ENCODE measurements at places on chromosomes 7 and 10.

DNA sequence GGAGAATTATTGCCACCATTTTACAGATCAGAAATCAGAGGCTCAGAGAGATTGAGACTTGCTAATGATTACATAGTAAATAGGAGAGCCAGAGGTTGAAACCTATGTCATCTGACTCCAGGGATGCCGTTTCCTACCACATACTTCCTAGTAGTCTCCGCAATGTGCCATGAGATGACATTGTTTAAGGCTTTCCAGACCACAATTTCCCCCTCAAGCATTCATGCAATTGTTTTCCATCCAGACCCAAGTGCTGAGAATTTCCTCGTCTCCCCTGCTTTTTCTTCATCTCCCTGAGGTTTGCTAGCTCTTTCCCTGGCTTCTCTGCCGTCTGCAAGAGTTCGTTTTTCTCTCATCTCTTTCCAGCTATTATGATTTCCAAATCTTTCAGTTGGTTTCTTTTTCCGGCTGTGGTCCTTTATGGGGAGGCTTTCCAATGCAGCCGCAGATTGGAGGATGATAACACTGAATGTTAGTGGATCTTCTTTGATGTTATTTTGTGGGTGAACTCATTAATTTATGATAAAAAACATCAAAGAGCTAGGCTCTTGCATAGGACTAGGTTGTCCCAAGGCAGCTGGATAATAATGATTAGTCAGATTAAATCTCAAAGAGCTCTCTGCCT, 6.9 kb upstream of the GOLGA7B start:
- no peak for DNase-seq

DNA sequence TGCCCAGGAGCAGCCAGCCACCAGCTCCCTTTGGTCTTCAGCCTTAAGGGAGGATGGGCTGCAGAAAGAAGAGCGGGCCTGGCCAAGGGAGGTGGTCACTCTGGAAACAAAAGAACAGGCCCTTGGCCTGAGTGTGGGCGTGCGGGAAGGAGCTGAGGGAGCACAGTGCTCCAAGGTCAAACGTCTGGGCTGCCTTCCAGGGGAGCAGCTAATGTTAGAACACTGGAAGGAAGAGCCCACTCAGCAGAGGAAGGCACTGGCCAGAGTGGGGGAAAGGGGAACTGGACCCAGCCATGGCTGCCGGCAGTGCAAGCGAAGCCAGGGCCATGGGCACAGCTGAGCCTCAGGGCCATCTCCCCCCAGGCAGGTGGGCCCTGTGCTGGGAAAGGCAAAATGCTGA, 42.7 kb downstream of the FAM53B start:
- DNase-seq = no peak

- no peak for DNase-seq
Observed at GRCh38 chr7:133077394-133077793, 4.5 kb downstream of the CHCHD3 start.

- no peak for DNase-seq
Observed at GRCh38 chr7:132298790-132299189, 277.5 kb downstream of the PLXNA4 start.

- no peak for DNase-seq
Observed at GRCh38 chr10:18400201-18400905, 251.0 kb downstream of the NSUN6 start.

Data from T-helper 9 cell (primary cell).